Osteocyte (in vitro differentiated cells): ENCODE measurements at places on chromosomes 4 and X.

DNA sequence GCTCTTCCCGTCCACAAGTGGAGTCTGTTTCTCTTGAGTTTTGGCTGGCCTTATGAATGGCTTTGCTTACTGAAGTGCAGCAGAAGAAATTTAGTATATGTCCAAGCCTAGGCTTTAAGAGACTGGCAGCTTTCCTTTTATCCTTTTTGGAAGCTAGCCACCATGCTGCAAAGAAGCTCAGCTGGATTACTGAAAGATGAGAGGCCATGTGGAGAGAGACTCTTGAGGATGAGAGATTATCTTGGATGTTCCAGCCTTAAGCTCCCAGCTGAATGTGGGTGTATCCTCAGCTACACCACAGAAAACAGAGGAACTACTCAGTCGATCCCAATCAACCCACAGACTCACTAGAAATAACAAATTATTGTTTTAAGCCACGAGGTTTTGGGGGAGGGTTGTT is 12.5 kb downstream of the CCNG2 start:
- no peak for DNase-seq

- DNase-seq: no peak
Measured at GRCh38 chr4:1945124-1945895, 63.5 kb downstream of the NELFA start.

- no peak for DNase-seq
Measured at GRCh38 chrX:39492497-39493162, 605.1 kb downstream of the BCOR start.

- no peak for DNase-seq
Measured at GRCh38 chr4:93749292-93749761, 79.2 kb upstream of the ATOH1 start.

DNA sequence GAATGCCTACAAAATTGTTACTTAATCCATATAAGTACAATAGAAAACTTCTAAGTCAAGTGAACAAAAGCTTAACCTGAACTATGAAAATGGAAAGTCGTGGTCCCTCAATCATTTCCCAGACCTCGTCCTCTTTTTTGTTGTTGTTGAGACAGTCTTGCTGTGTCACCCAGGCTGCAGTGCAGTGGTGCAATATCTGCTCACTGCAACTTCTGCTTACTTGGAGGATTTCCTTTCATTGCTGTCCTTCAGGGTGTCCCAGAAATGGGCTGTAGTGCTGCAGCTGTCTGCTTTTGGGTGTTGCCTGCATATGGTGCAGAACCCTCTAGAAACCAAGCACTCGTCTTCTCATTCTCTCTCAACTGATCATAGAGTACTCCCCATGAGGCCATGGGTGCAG is 75.0 kb upstream of the IL2 start:
- DNase-seq: no peak

GRCh38 chrX:24204958-24205357 is 55.4 kb downstream of the ZFX start:
- no peak for DNase-seq

- DNase-seq: no peak
Measured at GRCh38 chr4:3255611-3256186, 6.7 kb downstream of the MSANTD1 start.

- no peak for DNase-seq
Measured at GRCh38 chr4:25213347-25213979, 20.4 kb upstream of the PI4K2B start.

GRCh38 chr4:118816538-118817177 is 19.3 kb downstream of the SEC24D start:
- DNase-seq: no peak

GRCh38 chr4:7182616-7183015 is 9.7 kb upstream of the SORCS2 start:
- DNase-seq: no peak

DNA sequence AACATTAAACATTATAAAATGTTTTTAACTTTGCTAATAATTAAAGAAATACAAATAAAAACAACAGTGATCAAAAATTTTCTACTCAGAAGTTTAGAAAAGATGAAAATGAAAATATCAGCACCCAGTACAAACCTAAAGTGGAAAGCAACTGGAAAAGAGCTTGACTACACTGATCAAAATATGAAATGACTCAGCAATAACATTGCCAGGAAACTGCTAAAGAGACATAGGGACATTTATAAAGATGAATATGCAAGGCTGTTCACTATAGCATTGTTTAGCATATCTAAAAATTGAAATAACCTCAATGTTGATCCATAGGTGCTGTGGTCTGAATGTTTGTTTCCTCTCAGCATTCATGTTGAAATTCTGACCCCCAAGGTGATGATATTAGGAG is 88.5 kb upstream of the NOCT start:
- DNase-seq: no peak

GRCh38 chr4:150944660-150945059 is 70.4 kb downstream of the LRBA start:
- no peak for DNase-seq

GRCh38 chr4:25900310-25900709 is 13.7 kb upstream of the SMIM20 start:
- no peak for DNase-seq

DNA sequence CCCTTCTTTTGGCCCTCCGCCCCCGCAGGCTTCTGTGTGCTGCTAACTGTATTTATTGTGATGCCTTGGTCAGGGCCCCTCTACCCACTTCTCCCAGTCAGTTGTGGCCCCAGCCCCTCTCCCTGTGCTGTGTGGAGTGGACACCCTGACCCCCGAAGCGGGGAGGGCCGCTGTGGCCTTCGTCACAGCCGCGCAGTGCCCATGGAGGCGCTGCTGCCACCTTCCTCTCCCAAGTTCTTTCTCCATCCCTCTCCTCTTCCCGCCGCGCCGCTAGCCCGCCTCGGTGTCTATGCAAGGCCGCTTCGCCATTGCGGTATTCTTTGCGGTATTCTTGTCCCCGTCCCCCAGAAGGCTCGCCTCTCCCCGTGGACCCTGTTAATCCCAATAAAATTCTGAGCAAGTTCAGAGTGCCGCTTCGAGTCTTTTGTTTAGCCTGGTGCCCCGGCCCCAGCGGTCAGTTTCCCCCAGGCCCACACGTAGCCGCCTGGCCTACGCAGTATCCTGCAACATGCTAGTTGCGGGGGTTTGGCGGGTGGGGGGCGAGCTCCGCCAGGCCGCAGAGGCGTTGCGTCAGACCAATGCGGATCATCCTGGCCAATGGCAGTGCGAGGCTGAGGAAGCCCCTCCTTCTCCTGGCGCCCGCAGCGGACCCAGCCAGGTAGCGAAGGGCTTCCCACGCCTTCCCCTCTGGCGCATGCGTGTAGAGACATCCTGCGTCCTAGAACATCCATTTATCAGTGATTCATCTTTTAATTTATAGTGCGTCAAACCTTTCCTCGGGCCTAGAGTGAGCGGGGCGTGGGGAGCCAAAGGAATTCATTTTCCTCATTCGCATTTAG is 5.6 kb upstream of the KANTR start:
- DNase-seq: no peak

DNA sequence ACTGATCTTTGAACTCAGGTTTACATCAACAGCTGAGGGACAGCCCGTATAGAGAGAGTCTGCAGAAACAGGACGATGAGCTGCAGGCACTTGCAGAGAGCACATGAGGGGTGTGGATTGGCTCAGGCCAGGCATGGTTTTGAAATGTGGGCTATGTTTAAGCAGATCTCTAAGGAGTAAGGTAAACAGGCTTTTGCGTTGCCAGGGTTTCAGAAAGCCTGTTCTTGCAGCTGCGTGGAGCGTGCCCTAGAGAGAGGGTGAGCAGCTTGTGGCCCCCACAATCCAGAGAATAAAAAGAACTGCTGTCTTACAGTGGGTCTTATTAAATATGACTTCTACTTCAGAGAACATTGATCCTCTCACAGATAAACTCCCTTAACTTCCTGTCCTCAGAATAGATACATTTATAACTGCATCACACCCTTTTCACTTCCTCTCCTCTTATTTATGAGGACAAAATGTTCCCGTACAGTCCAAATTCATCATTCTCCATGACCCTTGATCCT is 64.1 kb downstream of the TMA16 start:
- DNase-seq: no peak

DNA sequence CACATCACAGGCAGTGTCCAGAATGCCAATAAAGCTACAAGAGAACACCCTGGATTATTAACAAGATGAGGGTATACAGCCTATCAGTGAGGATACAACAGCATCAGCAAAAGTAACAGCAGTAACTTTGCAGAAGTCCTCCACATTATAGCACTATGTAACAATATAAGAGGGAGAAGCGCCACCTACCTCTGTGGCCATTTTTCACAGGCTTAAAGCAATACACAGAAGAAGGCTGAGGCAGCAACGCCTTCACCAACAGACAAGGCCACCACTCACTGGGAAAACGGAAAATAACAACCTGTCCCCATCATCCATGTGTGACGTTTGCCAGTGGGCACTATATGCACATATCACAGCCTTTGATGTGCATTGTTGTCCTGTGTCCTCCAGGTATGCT is 12.5 kb downstream of the RTL8B start:
- DNase-seq: no peak

DNA sequence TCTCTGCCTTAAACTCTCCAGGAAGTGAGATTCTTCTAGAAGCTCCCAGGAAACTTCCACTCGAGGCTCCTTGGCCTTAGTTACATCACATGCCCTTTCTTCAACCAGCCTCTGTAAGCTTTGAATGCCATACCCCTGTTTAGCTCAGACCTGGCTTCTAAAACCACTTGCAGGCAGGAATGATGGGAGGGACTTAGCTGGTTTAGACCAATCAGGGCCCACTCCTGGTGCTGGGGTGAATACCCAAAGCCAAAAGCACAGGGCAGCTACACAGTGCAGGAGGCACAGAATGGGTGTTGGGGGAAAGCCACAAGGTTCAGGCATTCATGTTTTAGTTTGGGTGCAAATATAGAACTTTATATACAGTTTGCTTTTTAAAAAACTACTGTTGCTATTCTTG is 296.2 kb downstream of the FRMPD4 start:
- DNase-seq: no peak

GRCh38 chrX:16222151-16222550 is 54.9 kb downstream of the MAGEB17 start:
- DNase-seq: no peak

GRCh38 chr4:156888762-156889161 is 82.8 kb downstream of the PDGFC start:
- no peak for DNase-seq

DNA sequence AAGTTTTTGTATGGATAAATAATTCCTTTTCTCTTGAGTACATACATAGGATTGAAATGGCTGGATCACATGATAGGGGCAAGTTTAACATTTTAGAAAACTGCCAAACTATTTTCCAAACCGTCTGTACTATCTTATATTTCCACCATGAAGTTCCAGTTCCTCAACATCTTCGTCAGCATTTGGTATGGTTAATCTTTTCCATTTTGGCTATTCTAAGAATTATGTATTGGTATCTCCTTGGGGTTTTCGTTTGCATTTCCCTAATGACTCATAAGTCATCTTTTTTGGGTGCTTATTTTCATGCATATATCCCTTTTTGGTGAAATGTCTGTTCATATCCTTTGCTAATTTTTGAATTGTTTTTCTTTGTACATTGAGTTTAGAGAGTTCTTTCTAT is 227.7 kb downstream of the DLG3 start:
- DNase-seq: no peak

DNA sequence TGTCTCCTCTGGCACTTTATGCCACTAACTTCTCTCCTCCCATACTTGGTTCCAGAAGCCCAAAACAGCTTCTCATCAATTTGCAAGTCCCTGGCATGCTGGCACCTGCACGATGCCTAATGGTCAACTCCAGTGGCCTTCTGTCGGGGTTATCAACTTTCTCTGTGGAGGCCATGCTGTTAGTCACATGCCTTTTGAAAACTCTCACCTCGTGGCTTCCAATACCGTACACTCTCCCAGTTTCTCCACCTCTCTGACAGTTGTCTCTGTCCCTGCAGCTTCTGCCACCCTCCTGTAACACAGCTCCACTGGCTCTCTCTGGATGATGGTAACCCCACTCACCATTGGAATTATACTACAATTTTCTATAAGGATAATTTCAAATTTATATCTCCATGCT is 324.0 kb downstream of the NR3C2 start:
- DNase-seq: no peak

DNA sequence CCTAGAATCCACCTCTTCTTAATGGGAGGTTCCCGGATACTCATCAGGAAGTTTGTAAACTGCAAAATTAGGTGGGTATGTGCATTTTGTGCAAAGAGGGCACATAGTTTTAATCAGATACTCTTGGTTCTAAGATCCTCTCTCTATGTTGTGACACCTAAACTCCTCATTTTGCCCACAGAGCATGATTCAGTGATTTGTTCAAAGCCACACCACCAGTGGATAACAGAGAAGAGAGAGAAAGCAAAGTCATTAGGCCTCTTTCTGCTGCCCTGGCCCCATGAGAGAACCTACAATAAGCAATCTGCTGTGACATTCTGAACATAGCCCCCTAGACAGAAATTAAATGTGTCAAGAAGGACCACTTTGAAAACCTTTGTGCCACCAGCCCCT is 72.3 kb upstream of the STIM2 start:
- DNase-seq: no peak

DNA sequence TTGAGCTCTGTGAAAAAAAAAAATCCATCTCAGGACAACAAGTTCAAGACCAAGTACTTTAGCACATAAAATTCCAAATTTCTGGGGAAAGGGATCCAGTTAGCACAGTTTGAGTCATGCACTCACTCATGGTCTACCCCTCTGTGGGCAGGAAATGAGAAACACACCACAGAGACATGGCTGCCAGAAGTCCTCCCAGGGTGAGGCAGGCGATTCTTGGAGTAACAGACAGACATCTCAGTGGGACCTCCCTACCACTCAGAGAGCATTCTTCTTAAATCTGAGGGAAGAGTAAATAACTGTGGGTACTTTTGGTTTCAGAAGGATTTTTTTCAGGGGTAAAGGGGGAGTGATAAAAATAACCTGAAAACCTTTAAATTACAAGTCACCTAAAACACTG is 14.1 kb downstream of the CXCL1 start:
- DNase-seq: no peak
